ENCODE measurements at places on chromosomes 1 and 21.

DNA sequence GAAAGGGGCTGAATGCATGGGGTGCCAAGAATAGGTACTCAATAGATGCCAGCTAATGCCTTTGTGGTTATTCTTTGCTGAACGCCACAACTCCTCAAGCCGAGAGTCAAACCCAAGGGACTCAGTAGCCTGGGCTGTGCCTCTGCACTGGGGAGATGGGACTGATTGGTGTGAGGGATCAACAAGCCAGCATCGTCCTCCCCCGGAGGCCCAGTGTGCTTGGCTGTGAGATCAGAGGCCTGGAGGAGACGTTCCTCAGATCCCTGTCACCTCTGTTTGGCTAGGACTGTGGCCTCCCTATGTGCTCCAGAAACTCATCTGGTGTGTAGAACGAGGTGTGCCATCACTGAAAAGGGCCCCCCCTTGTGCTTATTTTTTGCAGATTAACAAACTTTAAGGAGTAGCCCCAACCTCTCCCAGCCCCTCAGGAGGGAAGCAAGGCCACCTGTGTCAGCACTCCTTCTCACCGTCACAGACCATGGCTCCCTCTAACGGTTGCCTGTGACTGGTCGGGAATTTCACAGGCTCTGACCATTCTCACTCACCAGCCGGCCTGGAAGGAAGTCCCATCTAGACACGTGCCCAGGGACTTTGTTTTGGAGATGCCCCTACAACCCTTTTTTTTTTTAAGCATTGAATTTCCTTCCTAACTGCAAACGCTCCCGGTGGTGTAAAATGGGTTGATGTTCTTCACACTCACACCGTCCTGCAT, 194.0 kb upstream of the VAMP3 start:
- no peak for DNase-seq

DNA sequence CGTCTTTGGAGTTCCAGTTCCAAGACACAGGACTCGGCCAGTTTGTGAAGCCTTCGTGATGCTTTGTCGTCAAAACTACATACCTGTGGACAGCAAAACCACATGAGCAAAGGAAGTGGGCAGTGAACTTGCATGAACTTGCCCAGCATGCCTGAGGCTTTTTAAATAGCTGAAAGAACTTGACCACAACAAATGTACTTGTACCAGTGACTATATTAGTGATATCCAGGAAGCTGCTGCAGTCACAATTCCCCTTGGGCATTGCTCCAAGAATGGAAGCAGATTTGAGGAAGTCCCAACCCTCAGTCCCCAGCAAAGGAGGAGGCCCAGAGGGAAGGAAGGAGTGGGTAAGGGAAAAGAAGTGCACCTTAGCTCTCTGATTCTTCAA, 2.6 kb downstream of the FUCA1 start:
- no peak for DNase-seq

DNA sequence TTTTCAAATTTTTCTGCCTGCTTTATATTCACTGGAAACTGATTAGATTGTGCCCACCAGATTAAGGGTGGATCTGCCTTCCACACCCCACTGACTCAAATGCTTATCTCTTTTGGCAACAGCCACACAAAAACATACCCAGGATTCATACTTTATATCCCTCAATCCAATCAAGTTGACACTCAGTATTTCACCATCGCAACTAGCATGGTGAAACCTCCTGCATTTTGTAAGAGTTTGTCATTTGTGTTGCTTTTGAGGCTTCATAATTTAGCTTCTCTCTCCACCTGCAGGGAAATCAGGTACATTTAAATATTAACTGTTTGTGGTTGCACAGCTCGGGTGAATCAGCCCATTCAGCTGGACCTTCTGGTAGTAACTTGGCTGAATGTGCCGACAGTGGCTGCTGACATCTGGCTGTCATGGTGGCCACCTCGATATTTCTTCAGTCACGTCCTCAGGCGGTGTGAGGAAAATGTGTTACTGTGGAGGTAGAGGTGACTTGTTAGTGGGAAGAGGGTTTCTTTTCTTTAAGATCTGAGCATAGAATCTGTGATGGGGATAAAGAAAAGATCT, 224.0 kb downstream of the PTBP2 start:
- no peak for DNase-seq

GRCh38 chr21:34078915-34079314, 5.5 kb downstream of the MRPS6 start:
- no peak for DNase-seq

DNA sequence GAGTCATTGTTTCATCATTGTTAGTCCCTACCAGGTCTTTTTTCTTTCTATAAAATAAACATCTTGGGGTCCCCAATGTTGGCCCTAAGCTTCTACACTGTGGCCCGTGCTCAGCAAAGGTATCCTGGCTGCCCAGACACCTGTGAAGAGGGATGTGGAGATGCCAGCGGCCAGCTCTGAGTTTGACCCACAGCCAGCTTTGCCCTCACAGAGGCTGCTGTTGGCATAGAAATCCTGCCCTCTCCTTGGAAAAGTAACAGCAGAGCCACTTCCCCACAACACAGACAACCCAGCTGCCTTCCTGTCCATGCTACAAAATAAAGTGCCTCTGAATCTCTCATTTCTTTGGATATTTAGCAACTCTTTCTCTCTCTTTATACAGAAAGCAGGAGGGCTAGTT, 6.0 kb downstream of the TRIM62 start:
- no peak for DNase-seq

DNA sequence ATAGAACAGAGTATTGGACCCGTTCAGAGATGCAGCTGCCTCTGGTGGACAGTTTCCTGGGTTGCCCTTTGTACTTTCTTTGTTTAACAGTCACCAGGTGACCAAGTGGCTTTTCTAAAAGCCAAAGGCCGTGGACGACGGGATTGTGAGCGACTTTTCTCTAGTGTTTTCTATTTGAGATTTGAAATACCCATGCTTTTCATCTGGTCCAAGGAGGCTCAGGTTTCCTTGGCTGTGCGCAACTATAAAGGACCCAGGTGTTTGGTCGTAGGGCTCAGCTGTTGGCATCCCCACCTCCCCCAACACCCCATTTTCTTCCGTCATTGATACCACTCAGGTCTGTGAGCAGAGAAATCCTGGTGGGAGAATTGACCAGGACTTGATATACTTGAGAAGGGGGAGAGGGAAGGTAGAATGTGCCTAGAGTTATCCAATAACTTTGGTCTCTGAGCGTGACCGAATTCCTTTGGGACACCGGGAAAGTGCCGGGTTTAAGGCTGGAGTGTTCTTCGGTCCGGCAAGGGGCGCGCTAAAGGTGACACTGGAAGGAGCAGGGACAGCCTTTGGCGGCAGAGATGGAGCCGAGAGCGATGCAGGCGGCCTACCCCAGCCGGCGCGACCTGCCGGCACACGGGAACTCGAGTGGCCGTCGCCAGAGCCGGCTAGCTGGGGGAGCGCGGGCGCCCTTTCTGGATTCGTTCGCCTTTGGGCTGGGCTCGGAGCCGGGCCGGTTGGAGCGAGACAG, 83.4 kb upstream of the BMP8A start:
- DNase-seq, result no peak

- no peak for DNase-seq
Observed at GRCh38 chr1:218660678-218661053, 315.5 kb downstream of the TGFB2 start.

GRCh38 chr21:35406635-35407034, 357.5 kb upstream of the RUNX1 start:
- no peak for DNase-seq

GRCh38 chr1:58979086-58979485, 195.2 kb upstream of the JUN start:
- DNase-seq, result no peak

DNA sequence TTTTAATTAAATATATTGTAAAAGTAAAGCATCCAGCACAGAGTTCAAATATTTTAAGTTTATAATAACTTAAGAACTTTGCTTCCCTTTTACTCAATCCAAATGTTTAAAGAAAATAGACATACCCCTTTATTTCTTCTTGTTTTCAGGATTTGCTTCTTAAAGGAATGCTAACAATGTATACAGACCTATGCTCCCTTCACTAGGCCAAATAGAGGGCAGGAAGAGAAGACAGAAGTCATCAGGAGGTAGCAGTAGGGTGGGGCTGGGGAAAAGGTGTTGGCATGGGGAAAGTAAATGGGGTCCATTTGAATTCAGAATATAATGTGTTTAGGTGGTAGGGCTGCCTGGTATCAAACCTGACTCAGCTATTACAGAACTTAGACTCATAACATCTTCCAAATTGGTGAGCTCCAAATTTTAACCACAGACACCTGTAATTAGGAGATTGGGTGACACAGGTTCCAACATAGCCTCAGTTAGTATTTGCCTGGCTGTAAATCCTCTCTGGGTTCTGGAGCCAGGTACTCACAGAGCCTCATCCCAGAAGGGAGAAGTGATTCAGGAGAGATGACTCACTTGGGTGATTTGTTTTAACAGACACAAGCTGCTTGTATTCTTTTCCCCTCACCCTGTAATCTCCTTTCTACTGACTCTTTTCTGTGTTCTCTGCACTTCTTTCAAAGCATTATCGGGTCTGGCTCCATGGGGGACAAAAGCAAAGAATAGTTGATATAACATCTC, 60.1 kb upstream of the DUSP10 start:
- no peak for DNase-seq

DNA sequence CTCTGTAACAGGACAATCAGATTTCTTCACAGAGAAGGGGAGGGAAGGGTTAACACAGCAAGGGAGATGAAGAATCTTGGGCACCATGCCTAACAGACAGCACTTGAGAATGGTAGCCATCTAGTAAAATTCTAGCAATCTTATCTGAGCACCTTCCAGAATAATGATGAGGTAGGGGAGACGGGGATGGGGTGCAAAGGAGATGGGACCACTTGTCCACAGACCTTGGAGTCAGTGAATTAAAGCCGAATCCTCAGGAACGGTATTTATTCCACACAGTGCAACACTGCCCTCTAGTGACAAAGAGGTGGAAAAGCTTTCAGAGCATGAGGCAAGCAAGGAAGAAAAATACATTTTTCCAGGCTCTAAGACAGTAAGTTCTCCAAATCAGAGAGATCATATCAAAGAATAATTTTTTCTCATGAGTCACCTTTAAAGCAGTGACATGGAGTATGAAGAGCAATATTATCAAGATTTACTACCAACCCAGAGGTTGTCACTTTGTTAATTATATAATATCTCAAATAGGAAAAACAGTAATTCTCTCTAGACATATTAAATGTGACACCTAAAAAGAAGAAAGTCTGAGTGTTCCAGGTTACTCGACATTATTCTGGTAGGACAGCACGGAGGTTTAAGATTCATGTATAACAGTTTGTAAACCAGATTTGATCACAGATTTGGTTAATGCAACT, 43.3 kb upstream of the LPAR3 start:
- DNase-seq, result peak; percentile 34
